ENCODE measurements at places on chromosomes 13 and 19.

DNA sequence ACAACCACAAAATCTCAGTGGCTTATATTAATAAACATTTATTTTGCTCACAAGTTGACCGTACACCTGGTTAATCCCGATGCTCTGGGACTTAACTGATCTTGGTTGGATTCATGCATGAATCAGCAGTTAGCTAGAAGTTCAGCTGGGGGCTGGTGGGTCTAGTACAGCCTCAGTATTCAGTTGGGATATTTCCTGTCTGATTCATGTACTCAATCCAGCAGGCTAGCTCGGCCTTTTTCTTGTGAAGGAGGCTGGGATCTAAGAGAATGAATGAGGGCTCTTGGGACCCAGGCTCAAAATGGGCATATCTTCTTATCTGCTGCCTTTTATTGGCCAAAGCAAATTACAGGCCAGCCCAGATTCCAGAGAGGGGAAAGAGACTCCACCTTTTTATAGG is 178.8 kb downstream of the KCTD12 start:
- no peak for DNase-seq

- no peak for DNase-seq
These were observed 28.7 kb upstream of the KCTD15 start for GRCh38 chr19:33767898-33768413.

DNA sequence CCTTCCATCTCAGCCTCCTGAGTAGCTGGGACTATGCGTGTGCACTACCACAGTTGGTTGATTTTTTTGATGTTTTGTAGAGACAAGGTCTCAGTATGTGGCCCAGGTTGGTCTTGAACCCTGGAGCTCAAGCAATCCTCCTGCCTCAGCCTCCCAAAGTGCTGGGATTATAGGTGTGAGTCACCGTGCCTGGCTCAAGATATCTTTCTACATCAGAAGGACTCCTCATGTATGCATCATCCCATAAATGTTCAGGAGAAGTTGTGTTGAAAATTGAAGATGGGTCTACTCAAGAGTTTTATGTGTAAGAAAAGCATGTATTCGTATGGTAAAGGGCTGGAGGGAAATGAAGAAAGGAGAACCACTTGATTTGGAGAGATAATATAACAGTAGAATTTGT is 71.8 kb upstream of the STK24 start:
- DNase-seq: no peak

DNA sequence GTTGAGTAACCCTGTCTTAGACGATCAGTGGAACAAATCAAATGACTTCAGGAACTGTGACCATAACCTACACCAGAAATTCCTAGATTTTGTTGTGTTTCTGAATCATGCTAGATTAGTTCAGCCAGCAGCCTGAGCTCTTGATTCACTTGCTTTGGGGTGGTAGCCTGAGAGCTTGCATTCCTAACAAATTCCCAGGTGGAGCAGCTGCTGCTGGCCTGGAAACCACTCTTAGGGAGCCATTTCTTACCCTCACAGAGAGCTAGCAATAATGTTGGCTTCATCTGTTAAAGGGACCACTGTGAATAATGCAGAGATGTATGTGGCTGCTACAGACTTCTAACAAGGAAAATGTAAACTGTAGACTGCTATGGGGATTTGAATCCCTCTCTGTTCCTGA is 388.1 kb upstream of the PRR20A start:
- DNase-seq: no peak
